Right lobe of liver (tissue), 6 donors: ENCODE measurements at places on chromosomes 5 and 9. TPM values are rescaled to one million over a fixed set of nuclear protein-coding genes. Genes with fewer than 3 reads are reported as not detected.

The UBE2D2 gene
- total RNA-seq, result 53.0 TPM

The ADRB2 gene
- 1.5 TPM for total RNA-seq

The ENHO gene
- total RNA-seq, result 2.7 TPM

The RABGAP1 gene
- total RNA-seq, result 15.2 TPM

The BRD3 gene
- total RNA-seq, result 15.2 TPM

The YTHDC2 gene
- 13.0 TPM for total RNA-seq

The IFNA13 gene
- total RNA-seq, result not detected

The NELFB gene
- total RNA-seq, result 19.2 TPM

The C5orf58 gene
- total RNA-seq, result not detected

The AQP3 gene
- total RNA-seq, result 127 TPM

The PCDHGA8 gene
- 0.88 TPM for total RNA-seq

The FBXO10 gene
- 5.9 TPM for total RNA-seq

The ACSL6 gene
- 5.3 TPM for total RNA-seq

The C5orf52 gene
- not detected for total RNA-seq

The ERAP2 gene
- total RNA-seq, result 7.7 TPM

The SPINK13 gene
- not detected for total RNA-seq

The QRFP gene
- total RNA-seq, result 3.3 TPM

The LCN15 gene
- not detected for total RNA-seq

The SLC25A2 gene
- total RNA-seq, result not detected

GRCh38 chr5:149441986-149442385, 62.9 kb upstream of the IL17B start:
- no peak for DNase-seq

DNA sequence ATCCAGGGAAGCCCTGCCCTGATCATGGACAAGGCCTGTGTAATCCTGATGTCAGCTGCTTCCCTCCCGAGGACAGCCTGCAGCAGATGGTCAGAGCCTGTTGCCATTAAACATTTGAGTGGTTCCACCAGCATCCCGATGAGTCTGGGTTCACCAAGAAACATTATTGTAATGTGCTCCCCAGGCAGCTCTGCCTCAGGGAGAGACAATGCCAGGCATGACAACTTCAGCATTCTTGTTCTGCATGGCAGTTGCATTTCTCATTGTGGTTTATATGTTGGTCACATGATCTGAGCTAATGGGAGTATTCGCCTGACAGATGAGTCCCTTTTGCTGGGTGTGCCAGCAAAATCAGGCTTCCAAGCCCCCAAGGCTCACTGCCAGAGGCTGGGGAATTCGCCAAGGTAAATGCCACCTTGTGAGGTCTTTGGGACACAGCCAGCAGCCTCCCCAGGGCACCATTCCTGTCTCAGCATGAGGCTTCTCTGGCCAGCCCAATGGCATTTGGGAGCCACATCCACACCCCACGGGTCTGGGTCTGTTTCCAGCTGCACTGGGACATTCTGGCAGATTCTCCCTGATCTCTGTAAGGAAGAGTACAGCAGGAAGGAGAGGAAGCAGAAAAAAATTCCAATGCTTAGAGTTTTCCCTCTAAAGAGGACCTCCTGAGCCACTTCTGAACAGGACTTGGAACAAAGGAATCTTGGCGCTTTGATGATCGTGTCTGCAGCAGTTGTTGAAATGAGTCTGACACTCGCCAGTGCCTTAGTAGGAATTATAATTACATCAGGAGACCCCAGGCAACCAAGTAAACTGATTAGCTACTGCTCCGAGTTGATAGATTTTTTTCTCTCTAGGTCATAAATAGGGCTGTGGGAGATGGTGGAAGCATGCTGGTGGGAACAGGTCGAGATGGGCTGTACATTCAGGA, 18.7 kb downstream of the KCNIP1 start:
- DNase-seq, result no peak

DNA sequence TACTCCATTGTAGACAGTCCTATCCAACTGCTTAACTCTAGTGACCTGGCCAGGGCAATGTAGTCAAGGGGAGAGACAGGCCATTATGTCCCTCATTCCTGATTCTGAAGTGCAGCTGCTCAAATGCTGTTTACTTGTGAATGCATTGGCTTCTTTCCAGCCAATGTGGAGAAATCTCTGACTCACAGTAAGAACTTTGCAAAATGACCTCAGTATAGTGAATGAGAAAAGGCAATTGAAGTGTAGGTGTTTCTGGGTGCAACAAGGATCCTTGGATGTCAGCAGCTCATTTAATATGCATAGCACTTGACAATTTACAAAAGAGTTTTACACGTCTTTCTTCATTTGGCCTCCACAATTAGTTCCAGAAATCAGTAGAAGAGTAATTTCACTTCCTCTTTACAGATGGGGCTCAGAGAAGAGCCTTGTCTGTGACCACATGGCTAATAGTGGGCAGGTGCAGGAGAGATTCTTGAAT, 367.2 kb downstream of the OSTF1 start:
- DNase-seq, result no peak

- DNase-seq, result no peak
Measured at GRCh38 chr9:16485575-16486321, 384.7 kb downstream of the BNC2 start.

- no peak for DNase-seq
Measured at GRCh38 chr5:38168029-38168428, 90.3 kb upstream of the EGFLAM start.

DNA sequence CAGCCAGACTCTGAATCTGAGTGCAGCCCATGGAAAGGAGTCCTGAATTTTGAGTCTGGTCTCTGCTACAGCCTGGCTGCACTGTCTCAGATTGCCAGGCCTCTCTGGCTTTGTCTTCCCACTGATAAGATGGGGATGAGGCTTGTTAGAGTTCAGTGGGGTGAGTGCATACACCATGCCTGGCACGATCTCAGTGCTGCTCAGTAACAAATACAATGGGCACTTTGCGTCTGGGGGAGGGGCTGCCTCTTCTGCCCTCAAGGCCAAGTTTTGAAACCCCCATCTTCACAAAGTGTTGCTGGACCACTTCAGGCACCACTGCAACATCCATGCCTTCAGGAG, 49.0 kb downstream of the PPARGC1B start:
- DNase-seq, result no peak

DNA sequence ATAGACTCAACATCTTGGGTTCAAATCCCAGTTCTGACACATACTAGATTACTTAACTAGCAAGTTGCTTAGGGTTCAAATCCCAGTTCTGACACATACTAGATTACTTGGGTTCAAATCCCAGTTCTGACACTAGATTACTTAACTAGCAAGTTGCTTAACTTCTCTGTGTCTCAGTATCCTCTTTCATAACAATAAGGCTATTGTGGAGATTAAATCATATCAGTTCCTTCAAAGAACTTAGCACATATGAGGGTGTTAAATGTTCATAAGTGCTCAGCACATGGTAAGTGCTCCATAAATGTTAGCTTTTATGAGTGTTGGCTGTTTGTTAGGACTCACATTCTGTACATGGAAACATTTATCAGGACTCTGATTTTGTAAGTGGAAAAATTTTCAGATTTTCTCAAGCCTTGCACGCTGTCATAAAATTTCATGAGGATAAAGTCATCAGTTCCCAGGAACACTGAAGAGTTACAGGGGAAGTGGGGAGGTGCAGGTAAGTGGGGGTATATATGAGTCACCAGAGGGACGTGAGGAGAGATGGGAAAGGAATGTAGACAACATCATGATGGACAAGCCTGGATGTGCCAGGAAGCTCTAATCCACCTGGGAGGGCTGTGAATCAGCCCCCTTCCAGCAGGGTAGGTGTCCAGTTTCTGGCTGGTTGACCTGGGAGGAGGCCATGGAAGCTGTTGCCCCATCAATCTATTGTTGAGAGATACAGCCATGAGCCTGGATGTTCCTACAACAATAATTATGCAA, 532.2 kb upstream of the WWC1 start:
- DNase-seq, result no peak

DNA sequence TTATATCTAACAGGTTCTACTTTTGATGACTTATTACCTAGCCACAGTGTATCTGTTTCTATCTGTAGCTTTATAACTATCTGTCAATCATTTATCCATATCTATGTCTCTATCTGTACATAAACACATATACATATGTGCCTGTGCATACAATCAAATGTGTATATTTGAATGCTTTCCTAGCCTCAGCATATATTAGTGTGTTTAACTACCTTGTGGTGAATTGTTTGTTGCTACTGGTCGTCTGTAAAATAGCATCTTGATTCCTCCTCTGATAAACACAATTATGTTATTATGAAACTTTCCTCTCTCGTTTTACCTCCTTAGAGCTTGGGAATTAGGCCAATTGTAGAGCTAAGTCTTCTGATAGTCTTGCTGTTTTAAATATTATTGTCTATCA, 44.4 kb downstream of the PARP8 start:
- DNase-seq, result no peak

- DNase-seq, result no peak
Measured at GRCh38 chr5:165714598-165714997, 2209.2 kb downstream of the MAT2B start.

GRCh38 chr5:64822320-64822719, 53.6 kb downstream of the CWC27 start:
- no peak for DNase-seq

- no peak for DNase-seq
Measured at GRCh38 chr9:127186806-127187205, 64.4 kb upstream of the ANGPTL2 start.

DNA sequence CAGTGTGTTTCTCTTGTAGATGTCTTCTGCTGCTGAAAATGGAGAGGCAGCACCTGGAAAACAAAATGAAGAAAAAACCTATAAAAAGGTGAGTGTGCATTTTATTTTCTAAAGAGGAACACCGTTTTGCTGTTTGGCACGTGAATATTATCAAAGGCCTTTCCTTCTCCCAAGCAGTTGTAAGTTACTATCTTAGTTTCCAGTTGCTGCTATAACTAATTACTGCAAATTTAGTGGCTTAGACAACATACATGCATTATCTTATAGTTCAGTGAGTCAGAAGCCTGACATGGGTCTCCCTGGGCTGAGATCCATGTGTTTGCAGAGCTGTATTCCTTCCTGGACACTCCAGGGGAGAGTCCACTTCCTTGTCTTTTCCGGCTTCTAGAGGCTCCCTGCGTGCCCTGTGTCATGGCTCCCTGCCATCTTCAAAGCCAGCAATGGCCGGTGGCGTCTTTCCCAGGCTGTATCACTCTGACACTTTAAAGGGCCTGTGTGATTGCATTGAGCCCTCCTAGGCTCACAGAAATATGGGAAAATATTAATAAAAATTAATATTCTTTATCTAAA, 117.6 kb downstream of the PIP5K1B start:
- no peak for DNase-seq

- DNase-seq, result no peak
Measured at GRCh38 chr5:434443-435146, 8.4 kb upstream of the EXOC3 start.

DNA sequence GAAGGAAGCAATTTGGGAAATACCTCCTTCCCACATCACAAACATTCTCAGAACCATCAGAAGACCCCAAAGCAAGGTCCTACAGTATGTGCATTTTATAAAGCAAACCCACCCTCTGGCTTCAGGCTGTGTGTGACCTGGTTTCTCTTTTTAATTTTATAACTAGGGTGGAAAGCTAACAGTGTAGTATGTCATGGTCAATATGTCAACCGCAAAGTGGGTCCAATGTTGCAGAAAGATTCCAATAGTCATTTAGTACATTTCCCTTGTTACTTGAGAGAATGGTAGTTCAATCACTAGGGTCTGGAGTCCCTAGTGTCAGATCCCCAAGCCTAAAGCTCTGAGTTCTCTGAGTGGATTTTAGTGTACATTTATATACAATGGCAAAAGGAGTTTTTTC, 96.2 kb downstream of the FGF1 start:
- no peak for DNase-seq

GRCh38 chr9:9002826-9003583, 1203.4 kb upstream of the DMAC1 start:
- DNase-seq, result peak; percentile 56

GRCh38 chr5:119343766-119344165, 12.1 kb upstream of the TNFAIP8 start:
- DNase-seq, result no peak

DNA sequence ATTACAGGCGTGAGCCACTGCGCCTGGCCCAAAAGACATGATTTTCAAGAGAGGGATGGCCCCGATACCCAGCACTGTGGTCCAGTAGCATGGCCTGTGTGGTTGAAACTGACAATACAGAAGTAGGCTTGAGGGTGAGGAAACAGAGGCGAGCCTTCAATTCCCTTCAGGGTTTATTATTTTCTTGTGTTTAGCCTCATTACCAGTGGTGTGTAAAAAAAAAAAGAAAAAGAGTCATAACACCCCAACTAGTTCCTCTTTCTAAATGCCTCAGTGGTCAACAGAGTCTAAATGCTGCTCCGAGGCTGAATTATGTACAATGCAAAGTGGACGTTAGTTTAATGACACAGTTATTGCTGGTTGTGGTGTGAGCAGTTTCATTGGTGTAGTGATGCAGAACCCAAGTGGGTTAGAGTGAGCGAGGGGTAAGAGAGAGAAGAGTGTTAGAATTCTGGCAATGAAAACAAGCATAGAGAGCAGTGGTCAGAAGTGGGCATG, 58.8 kb downstream of the SNX30 start:
- no peak for DNase-seq

DNA sequence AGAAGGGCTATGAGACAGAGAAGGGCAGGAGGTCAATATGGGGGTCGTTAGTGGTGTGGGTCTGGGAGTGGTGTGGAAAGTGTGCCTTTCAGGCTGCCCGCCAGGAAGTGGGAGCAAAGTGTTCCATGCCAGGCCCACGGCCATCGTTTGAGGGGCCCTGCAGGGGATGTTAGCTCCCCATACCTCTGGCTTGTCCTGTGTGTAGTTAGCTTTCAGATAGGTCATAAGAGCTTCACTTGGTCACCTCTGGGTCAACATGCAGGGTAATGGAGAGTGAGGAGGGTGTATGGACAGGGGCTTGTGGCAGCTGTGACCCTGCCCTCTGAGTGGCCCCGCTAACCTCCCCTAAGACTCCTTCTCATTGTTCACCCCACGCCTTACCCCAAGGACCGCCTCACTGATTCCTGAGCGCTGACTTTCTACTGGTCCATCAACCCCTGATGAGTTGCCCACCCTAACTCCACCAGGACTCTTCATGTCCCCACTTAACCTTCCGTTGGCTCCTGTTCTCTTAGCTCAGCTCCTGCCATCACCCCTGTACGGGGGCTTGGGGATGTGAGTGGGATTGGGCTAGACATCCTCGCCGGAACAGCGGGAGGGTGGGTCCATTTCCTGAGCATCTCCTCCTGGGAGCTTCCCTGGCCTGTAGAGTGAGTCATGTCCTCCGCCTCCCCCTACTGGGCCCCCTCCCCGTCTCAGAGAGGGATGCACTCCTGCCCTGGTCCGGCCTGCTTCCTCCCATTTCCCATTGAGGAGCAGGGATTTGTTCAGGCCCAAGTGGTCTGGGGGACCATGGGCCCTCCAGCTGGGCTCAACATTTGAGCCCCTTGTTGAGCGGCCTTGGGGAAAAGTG, 125.7 kb downstream of the FGF18 start:
- DNase-seq, result no peak

DNA sequence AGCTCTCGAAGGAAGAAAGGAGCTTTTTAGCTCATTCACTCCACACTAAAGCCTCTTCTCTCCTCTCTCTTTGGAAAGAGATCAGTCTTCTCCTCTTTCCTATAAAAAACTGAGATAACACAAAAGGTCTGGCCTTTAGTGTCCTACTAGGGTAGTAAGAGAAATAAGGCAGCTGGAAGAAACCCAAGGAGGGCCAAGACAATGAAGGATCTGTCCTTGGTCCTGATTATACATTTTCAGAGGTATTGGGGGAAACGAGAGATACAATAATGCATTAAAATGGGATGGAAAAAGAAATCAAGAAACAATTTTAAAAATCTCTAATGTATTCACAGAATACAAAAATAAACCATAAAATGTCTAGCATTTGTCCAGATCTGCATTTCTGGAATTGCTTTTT, 184.0 kb downstream of the SLF1 start:
- no peak for DNase-seq

- peak; percentile 71 for DNase-seq
Measured at GRCh38 chr5:143561219-143561618, 157.7 kb upstream of the NR3C1 start.

- DNase-seq, result no peak
Measured at GRCh38 chr5:38384396-38384795, 126.0 kb downstream of the EGFLAM start.
